ENCODE measurements at places on chromosomes 13 and 19.
A peak's percentile ranks its signal among the peaks of the same experiment; 100 is the strongest.

DNA sequence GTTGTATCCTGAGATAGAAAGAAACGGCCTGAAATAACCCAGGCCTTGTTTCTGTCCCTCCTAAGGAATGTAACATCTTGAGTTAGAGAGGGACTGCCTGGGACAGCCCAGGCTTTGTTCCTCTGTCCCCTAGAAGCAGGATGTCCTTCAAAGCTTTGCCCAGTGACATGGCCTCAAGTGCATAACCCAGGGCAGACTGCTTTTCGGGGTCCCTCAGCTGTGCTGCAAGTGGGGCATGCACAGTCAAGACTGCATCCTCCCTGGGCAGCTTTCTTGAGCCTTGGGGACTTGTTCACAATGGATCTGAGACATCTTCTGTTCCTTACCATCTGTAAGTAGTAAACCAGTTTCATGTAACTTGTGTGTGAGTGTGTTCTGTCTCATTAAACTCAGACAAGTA lies 7.5 kb upstream of the EPSTI1 start:
- DNase-seq: no peak

DNA sequence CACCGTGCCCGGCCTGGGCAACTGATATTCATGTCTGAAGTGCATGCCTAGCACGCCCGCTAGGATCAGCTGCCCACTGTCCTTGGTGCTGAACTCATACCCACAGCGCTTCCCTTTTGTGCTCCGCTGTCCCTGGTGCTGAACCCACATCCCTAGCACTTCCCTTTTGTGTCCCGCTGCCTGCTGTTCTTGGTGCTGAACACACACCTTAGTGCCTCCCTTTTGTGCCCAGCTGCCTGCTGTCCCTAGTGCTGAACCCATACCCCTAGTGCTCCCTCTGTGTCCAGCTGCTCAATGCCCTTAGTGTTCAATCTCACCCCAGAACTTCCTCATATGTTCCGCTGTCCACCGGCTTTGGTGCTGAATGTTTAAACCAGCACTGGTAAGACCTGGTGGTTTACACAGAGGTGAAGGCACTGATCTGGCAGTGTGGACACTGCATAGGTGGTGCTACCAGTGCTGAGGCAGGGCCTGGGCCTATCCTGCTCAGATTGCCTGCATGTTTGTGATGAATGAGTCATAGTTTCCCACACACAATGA lies 26.3 kb upstream of the SIGLEC11 start:
- DNase-seq: peak; percentile 95

DNA sequence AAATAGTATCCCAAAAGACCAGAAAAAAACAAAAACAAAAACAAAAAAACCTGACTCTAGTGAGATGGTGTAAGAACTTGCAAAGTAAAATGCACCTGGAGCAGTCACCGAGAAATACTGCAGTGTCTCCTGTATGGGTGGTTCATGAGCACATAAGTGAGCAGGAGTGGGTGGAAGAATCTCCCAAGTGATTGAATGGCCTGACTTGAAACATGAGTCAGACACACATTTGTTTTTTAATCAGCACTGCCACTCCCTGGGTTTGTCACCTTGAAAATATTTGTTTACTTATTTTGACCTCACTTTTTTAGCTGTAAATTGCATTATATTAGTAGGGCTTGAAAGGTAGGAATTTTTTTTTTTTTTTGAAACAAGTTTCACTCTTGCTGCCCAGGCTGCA lies 2.0 kb downstream of the ZNF431 start:
- no peak for DNase-seq

DNA sequence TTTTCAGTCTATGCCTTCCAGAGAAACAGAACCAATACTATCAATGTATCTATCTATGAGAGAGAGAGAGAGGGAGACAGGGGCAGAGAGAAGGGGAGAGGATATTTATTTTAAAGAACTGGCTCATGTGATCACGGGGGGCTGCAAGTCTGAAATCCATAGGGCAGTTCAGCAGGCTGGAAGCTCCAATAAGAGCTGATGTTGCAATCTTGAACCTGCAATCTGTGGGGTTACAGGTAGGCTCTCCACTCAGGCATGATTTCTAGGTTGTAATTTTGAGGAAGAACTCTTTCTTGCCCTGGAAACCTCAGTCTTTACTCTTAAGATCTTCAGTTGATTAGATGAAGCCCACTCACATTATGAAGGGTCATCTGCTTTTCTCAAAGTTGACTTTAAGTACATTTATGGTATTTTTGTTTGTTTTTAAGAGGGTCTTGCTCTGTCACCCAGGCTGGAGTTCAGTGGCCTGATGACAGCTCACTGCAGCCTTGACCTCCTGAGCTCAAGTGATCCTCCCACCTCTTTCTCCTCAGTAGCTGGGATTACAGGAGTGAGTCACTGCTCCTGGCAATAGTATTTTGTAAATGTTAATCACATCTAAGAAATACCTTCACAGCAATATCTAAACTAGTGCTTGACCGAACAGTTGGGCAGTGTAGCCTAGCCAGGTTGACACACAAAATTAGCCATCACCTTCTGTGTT lies 376.4 kb downstream of the FGF9 start:
- no peak for DNase-seq
